ENCODE measurements at places on chromosomes 5 and 9.

GRCh38 chr5:13866792-13867191 is 77.7 kb downstream of the DNAH5 start:
- DNase-seq = no peak

GRCh38 chr9:6757132-6757455 is 679 bp upstream of the KDM4C start:
- DNase-seq = no peak

GRCh38 chr5:123520677-123521247 is 8.8 kb downstream of the CSNK1G3 start:
- DNase-seq = peak; percentile 20

DNA sequence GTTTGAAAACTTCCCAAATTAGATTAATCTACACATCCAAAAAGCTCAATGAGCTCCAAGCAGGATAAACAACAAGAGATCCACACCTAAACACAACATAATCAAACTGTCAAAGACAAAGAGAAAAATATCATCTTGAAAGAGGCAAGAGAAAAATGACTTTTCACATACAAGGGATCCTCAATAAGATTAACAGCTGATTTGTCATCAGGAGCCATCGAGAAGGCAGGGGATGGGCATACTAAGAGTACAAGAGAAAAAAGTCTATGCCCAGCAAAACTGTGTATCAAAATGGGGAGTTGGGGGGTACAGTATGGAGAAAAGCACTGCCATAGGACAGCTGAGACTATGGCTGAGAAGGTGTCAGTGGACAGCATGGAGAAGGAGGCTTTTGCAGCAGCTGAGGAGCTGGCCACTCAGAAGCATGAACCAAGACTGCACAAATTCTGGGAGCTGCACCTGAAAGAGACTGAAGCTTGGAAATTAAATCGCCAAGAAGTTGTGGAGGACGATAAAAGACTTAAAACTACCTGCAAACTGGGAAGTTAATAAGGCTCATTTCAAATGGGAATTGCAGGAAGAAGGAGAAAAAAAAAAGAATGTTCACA is 20.9 kb downstream of the DNAJB5 start:
- DNase-seq = no peak

DNA sequence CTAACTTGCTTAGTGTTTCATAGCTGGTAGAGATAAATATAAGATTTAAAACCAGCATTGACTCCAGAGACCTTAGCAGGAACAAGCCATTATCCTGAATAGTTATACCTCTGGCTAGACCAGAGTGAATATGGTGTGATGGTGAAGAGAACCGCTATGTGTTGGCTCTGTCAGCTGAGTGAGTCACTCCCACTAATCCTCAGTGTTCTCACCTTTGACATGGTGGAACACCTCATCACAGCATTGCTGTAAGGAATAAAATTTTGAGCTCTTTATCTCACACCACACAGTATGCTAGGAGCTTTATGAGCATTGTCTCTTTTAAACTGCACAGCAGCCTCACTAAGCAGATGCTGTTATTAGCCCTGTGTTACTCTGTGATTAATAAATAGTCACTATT is 90.7 kb upstream of the DHFR start:
- DNase-seq = no peak

All from germinal center (tissue), 1 donor.